ENCODE measurements at places on chromosomes 5 and 9.

GRCh38 chr9:6616951-6617602 lies 28.5 kb downstream of the GLDC start:
- no peak for DNase-seq

DNA sequence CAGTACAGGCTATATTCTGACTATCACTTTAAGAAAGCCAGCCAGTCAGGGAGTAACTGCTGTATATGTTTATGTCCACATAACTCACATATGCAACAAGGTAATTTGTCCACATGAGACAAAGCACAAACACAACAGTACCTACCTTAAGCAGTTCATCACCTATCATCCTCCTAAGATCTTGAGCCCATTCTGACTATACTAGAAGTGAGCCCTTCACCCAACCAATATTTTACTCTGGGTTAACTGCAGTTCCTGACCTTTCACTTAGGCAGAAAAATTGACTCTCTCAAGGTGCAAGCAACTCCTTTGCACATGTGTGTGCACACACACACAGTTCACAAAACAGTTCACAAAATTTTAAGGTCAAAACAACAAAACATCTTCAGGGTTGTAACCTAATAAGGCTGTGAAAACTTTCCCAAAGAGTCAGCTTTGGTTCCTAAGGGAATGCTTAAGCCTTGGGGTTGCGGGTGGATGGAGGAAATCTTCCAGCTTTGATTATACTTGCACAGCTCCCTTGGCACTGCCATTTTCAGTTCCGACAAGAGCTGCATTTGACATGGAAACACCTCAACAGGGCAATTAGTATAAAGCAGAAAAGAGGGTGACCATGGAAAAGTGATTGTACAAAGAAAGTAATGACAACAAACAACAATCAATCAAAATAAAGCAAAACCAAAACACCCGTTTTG lies 215.3 kb downstream of the NFIB start:
- no peak for DNase-seq

GRCh38 chr5:35926389-35927051 lies 11.9 kb downstream of the CAPSL start:
- DNase-seq = no peak

DNA sequence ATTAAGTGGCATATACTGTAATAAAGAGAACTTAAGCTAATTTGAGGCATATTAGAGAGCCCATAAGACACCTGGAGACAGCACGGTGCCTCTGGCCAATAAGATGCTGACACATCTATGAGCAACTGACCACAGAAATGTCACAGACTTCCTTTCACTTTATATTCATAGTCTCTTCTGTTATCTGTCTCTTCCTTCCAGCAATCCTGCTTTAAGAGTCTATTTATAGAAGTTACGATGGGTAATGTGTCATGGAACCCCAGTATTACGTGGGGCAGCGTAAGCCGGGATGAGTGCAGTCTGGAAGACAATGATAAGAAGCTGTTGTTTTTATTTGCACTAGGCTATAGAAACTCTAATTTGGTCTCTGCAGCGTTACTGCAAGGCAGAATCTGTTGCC lies 136.8 kb downstream of the CFAP90 start:
- no peak for DNase-seq

- DNase-seq = no peak
These were observed 171.8 kb upstream of the RAI14 start for GRCh38 chr5:34484216-34484920.

- no peak for DNase-seq
These were observed 480.9 kb downstream of the CDK5RAP2 start for GRCh38 chr9:120099065-120099464.

- DNase-seq = peak; percentile 85
These were observed 11.5 kb upstream of the SPATA24 start for GRCh38 chr5:139415221-139415861.

GRCh38 chr9:36136894-36137391 lies 410 bp downstream of the GLIPR2 start:
- no peak for DNase-seq

GRCh38 chr5:87266914-87267573 lies 639 bp upstream of the RASA1 start:
- no peak for DNase-seq

GRCh38 chr5:179225387-179225786 lies 119.9 kb downstream of the ADAMTS2 start:
- no peak for DNase-seq

- no peak for DNase-seq
These were observed 36.4 kb downstream of the SREK1 start for GRCh38 chr5:66180282-66181155.

DNA sequence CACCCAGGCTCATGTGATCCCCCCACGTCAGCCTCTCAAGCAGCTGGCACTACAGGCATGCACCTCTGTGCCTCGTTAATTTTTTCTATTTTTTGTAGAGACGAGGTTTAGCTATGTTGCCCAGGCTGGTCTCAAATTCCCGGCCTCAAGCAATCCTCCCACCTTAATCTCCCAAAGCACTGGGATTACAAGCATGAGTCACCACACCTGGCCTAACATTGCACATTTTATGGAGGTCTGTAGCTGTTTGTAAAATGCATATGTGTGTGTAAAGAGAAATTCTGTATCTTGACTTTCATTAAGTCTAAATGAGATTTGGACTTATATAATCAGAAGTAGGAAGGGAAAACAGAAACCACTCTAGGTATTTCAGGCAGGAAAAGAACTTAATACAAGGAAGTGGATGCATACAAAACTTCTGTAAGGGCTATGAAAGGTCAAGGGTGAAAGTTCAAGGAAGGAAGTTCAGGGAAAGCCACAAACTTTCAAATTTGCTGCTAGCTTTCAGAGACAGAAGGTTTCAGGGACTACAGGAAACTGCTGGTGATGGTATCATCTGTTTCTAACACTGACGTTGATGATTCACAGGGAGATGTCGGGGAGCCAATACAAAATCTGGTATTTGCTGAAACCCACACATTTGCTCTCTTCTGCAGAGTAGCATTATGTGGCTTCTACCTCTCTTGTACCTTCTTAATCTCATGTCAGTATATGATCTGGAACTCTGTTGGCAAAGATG lies 209.4 kb downstream of the PIK3R1 start:
- DNase-seq = no peak

DNA sequence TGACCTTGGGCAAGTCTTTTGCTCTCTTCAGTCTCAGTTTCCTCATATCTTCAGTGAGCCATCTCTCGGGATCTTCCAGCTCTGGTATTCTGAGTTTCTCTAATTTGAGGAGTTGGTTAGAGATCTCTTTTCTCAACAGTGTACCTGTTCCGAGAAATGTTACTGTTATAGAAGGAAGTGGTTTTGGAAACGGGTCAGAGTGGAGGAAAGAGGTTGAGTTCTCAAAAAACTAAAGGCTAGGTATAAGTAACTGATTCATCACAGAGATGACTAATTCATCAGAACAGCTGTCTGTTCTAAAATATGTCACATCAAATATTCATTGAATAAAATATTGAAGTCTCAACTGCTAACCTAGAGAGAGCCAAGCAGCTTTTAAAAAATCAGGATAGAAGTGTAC lies 106.6 kb downstream of the PALM2AKAP2 start:
- DNase-seq = no peak

GRCh38 chr9:94921092-94921471 lies 194.6 kb downstream of the AOPEP start:
- no peak for DNase-seq

DNA sequence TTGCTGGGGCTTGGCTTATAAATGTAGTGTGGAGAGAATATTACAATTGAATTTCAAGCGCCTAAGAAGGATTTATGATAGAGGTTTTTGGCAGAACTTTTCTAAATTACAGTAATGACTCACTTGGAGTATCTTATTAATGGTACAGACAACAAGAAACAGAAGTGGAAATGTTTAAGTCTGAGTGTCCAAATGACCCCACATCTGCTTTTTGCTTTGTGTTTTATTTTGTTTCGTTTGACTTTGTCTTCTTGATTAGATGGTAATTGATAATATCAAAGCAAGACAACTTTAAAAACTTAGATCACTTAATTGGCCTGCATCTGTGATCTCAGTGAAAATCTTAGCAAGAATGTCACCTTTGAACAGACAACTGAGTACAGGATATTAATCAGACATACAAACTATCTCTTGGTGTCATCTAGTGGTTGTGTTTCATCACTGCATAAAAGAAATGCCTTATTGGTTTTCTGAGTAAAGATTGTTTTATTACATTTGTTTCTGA lies 577.4 kb downstream of the ISL1 start:
- no peak for DNase-seq

GRCh38 chr9:99606296-99606695 lies 215.4 kb upstream of the NR4A3 start:
- no peak for DNase-seq

DNA sequence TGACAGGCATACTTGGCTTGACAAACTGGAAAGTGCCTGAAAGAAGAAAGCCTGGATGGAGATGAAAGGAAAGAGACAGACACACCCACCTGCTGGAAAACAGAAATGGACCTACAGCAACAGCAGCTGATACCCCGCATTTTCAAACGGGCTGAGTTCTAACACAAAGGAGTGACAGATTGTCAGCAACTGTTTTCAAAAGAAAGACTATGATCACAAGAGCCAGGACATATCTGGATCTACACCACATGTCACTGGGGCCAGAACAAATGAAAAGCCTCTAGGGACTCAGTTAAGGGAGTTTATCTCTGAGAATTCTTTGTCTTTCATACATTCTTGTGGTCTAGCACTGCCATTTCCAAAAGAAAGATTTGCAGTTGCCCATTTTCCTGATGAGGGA lies 24.1 kb upstream of the FST start:
- no peak for DNase-seq

DNA sequence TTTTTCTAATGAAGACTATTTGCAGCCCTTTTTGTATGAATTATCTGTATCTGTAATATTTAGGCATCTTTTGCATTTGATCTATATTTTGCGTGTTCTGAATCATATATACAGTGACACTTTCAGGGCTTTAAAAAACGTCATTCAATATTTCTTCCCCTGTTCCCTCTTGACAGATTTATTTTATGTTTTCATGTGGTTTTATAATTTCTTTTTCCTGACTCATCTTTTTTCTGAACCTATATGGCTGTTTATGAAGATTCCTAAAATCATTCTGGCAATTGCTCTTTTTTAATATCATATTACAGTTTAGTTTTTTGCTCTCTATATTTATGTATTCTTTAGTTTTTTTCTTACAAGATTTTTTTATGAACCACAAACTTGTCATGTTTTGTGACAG lies 67.6 kb downstream of the SMARCA2 start:
- DNase-seq = no peak

GRCh38 chr9:132791699-132792240 lies 86.3 kb downstream of the AK8 start:
- DNase-seq = no peak

- DNase-seq = no peak
These were observed 817.8 kb downstream of the MTRR start for GRCh38 chr5:8686707-8687106.

- DNase-seq = no peak
These were observed 354.5 kb upstream of the CDH6 start for GRCh38 chr5:30838936-30839496.

GRCh38 chr9:70581214-70581954 lies 166.9 kb upstream of the KLF9 start:
- DNase-seq = no peak
